Stimulated activated CD4-positive, alpha-beta T cell treated with anti-CD3 and anti-CD28 coated beads, Interleukin-2, amount 100 ng/mL, for 24 hours (primary cell): ENCODE measurements at places on chromosomes 3 and 15.

GRCh38 chr15:35736150-35736549, 190.2 kb upstream of the DPH6 start:
- DNase-seq: no peak

DNA sequence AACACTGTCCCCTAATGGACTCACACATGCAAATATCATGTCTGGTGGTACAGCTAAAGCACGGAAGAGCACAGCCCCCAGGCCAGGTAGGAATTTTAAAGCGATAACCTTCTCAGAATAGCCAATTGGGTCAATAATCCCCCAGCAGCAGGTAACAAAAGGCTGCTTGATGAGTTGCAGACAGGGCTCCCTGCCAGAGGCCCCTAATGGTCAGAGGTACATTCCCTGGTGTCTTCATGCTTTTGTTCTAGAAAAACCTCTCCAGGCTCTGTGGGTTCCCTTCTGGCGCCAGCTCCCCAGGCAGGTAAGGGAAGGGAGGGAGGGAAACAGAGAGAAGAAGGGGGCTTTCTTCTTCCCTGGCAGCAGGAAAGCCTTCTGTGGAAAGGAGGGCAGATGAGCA, 43.4 kb upstream of the PRTG start:
- no peak for DNase-seq

DNA sequence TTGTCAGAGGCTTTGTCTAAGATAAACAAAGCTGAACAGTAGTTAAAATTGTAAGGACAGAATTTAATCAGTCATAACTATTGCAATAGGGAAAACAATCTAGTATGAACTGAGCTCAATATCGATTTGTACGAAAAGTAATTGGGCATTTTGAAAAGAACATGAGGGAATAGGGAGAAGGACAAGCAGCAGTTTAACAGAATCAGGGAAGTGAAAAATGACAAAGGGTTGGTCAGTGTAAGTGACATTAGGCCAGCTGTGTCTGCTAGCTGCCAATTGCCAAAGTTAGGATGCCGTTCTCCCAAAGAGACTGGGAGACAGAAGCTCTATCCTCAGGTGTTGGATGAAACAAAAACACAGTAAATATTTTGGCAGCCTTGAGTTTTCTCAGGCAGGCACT, 3.3 kb upstream of the DNAJA4 start:
- no peak for DNase-seq

- peak; percentile 79 for DNase-seq
Observed at GRCh38 chr3:182792901-182793662, at the start of gene ATP11B. Gene ATP11B, plus strand, starts transcription at chr3:182793504. Its CDS starts 256 bp downstream, at chr3:182793760.

DNA sequence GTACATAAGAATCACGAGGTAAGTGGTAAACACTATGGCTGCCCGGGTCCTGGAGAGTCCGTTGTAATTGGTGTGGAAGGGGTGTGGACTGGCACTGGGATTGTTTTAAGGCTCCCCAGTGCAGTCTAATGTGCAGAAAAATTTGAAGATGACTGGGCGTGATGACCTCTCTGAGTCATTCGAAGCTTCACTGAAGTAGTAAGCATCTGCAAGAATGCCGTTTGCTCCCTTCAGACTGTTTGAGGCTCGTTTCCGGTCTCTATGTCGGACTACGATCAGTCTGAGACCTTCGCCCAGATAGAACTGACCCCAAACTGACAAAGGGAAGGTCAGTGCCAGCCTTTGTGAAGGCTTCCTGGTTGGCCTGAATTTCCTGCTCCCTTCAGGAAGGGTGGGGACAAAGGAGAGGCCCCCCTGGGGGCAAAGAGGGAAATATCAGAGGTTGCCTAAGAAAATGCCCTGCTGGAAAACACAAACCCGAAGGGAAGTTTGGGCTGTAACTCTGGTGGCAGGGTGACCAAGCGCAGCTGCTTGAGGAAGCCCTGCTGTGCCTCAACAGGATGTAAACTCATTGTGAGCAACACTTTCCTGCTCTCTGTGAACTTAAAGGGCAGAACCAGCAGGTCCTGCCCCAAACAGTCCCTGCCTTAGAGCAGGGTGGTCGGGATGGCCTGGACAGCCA, 34.6 kb downstream of the BTD start:
- no peak for DNase-seq

DNA sequence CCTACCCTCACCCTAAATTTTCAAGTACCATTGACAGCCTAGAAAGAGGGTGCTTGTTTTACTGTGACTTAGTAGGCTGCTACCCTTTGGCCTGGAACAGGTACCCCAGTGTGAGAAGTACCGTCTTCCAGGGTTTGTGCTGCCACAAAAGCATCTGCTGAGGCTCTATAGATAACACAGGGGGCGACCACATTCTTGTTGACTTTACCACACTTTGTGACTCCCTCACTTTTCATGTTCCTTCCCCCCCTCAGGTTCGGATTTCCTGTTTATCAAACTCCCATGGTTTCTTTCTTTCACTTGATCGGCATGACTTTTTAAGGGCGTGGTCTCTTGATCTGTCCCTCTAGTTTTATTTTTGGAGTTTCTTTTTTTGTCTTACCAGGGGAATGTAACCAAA, 23.5 kb downstream of the EXOG start:
- no peak for DNase-seq
